ENCODE measurements at places on chromosomes 6 and 20. TPM values are rescaled to one million over a fixed set of nuclear protein-coding genes. Genes with fewer than 3 reads are reported as not detected.

- no peak for DNase-seq
Measured at GRCh38 chr6:102154874-102155273, 761.4 kb downstream of the GRIK2 start.

- DNase-seq, result no peak
Measured at GRCh38 chr20:44231713-44232468, 15.2 kb upstream of the GDAP1L1 start.

- no peak for DNase-seq
Measured at GRCh38 chr6:16438718-16439591, 200.6 kb downstream of the GMPR start.

Gene SIRPB2
- not detected for polyA plus RNA-seq

Gene TGM6
- polyA plus RNA-seq, result not detected
